ENCODE measurements at places on chromosomes 7 and 10.

DNA sequence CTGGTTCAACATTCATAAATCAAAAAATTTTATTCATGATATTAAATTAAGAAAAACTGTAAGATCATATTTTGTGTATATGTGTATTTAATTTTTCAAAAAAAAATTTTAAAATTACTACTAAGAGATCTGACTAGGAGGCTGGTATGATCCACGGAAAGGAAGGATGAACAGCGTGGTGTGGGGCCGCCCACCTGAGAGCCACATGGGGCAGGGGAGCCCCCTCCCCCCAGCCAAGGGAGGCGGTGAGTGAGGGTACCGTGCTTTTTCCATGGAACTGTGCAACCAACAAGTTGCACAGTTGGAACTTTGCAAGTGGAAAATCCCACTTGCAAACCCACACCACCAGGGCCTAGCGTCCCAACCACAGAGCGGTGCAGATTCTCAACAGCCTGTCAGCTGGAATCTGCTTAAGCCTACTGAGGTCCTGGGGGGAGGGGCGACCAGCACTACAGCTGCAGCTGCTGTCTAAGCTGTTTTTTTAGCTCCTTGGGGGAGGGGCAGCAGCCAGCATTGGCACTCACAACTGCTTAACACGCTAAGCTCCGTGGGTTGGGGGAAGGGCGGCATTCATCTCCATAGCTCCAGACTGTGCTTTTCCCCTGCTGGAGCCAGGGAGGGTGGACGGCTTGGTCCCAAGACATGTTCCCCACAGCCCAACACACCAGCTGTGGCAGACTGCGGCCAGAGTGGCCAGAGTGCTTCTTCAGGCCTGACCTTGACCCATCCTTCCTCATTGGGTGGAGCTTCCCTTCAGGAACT, 94.2 kb upstream of the IGFBP3 start:
- DNase-seq = no peak

GRCh38 chr10:43293677-43294057, 26.8 kb upstream of the RASGEF1A start:
- no peak for DNase-seq

DNA sequence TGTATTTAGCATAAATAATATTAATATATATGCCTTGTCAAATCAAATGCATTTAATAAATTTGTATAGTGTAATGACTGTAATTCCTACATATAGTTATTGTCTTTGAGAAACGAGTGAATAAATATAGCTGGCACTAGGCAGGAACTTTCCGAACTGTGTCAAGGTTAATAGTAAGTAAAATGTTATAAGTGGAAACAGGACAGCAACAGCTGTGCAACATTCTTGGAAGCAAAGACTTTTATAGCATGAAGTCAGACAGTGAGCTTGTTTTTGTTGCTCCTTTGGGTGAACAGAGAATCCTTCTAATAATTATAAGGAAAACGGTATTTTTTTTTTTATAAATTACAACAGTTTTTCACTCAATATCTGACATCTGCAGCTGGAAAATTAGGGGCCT, 14.0 kb upstream of the EXOC6 start:
- no peak for DNase-seq

DNA sequence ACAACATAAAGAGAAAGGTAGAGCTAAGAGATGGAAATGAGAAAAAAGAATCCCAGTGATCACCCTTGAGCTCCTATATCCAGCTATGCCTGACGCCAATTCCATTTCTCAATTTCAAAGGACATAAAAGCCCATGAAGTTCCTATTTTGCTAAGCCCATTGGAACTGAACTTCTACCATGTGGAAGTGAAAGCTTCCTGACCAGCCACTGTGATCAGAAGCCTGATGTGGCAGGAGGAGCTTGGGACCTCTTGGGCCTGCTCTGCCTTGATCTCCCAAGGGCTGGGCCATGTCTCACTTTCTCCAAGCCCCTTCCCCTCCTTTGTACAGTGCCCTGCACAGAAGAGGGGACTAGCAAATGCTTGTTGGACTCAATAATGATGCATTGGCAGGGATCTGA, 52.7 kb downstream of the PRLHR start:
- no peak for DNase-seq

GRCh38 chr10:24341371-24341770, 132.4 kb downstream of the KIAA1217 start:
- no peak for DNase-seq
